ENCODE measurements at places on chromosomes 1 and 21.
A peak's percentile ranks its signal among the peaks of the same experiment; 100 is the strongest.

GRCh38 chr1:34231441-34231840 is 54.7 kb downstream of the C1orf94 start:
- DNase-seq = no peak

- no peak for DNase-seq
These were observed 3.8 kb downstream of the RNF186 start for GRCh38 chr1:19811206-19811851.

- peak; percentile 4 for DNase-seq
These were observed at the start of gene KCNK2 for GRCh38 chr1:215082532-215083382. KCNK2 (plus strand) TSS chr1:215082737; CDS start chr1:215083386, 649 bp downstream.

DNA sequence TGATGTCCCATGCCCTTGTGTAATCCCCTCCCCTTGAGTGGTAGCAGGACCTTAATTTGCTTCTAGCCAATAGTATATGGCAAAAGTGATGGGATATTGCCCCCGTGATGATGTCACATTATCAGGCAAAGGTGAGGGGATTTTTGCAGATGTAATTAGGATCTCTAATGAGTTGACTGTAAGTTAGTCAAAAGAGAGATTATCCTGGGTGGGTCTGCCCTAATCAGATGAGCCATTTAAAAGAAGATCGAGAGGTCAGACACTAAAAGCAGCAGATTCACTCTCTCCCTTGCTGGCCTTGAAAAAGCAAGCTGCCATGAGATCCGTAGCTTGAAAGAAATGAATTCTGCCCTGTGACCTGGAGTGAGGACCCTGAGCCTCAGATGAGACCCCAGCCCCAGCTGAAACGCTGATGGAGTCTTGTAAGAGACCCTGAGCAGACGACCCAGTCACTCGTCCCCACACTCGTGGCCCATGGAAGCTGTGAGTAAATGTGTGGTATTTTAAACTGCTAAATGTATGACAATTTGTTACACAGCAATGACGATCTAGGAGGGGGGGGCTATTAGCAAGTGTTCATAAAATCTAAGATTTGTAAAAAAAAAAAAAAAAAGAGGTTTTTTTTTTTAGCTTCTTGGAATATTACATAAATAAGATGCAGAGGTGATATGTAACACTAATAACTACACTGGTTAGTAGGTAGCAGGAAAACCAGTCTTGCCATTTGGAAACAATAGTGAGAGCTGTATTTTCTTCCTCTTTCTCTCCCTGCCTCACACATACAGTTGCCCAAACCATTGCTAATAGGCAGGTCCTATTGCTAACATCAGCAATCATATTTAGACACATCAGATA is 50.3 kb upstream of the TARBP1 start:
- no peak for DNase-seq

- DNase-seq = no peak
These were observed 42.9 kb downstream of the EPHB2 start for GRCh38 chr1:22753481-22753971.

GRCh38 chr1:192243721-192244120 is 73.1 kb upstream of the RGS21 start:
- no peak for DNase-seq

DNA sequence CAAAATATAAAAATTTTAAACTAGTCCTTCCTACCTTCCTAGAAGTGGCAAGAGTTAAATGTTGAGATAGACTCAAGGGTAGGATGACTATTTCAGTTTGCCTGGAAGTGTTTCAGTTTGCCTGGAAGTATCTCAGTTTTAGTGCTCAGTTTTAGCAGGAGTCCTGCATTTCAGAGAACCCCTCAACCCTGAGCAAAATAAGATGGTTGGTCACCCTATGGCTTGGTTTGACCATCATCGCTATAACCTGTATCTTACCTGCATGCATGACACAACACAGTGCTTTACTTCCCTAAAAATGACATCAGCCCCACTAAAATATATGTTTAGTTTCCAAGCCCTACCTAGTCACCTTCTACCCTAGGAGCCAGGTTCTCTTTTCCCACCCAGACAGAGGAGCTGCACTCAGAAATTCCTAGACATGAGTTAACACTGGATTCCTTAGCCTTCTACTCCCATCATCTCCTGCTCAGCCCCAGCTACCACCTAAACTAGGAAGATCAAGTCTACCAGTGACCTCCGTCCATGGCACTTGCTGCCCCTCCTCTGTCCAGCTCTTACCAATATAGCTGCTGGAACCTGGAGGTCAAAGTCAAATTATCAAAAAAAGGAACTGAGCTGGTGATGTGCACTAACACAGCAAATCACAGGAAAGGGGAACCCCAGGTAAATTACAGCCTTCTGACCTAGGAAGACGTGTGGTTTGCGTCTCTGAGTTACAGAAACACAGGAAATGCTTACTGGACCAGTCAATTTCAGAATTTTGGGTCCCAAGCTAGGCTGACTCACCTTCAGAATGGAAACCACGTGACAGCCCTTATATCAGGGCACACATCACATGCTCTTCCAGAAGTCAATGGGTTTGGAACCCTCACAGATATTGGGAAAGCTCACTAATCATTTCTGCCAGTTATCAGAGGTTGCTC is 2.2 kb upstream of the G0S2 start:
- no peak for DNase-seq

DNA sequence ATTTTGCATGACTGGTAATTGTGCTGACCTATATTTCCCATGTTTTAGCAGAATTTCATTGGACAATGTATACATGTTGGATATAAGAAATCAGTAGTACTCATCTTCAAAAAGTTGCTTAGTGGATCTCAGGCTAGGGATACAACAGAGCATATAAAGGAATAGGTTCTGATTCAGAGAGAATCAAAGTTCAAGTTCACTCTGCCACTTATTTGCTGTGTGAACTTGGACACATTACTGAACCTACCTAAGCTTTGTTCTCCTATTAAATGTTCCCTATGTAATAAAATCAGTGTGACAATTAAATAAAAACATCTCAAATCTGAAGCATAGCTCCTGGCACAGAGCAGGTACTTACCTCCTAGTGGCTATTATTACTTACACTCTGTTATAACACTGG is 9.3 kb downstream of the CD58 start:
- no peak for DNase-seq

- no peak for DNase-seq
These were observed 6.4 kb downstream of the C1orf116 start for GRCh38 chr1:207026104-207026534.

DNA sequence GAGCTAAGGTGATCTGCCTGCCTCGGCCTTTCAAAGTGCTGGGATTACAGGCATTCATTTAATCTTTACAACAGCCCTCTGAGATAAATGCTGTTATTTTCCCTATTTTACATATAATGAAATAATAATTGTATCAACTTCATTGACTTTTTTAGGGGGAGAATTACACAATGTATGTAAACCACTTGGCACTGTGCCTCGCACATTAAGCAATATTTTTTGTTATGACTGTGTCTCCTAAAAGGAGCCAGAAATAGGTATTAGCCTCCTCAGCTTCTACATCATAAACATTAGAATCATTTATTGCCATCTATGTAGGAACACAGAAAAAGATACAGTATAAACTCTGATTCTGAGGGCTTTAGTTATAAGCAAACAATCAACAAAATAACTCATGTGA is 1.1 kb upstream of the DNAJC28 start:
- DNase-seq = no peak

- DNase-seq = no peak
These were observed 26.8 kb upstream of the ABCB10 start for GRCh38 chr1:229585338-229585737.

DNA sequence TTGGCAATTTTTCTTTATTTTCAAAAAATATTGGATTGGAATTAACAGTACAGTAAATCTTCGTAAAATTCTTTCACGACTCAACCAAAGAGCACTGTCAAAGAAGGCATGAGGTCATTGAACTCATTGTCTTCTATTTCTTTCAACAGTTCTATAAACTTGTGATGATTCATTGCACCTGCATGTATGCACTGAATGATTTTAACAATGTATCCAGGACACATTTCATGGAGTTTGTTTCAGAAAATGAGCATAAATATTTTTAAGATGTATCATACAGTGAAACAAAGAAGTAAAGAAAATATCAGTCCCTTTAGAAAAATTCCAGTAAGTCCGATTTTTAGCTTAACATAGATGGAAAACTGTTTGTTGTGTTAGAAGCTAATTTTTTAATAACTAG is 33.6 kb upstream of the CD34 start:
- no peak for DNase-seq

DNA sequence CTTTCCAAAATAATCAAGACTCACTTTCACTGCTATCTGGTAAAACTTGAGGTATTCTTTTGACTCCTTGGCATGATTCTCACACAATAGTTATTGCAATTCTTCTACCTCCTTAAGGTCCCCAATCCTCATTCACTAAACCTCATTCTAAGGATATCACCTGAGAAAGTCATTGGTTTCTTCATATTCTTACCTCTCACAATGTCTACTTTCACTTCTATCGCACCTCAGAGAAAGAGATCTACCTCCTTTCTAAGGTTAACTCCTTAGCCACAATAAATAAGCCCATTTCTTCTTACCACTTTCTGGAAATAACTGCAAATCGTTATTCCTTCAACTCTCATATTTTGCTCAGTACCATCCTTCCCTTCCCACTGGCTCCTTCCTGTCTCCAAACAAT is 18.7 kb downstream of the HNRNPR start:
- no peak for DNase-seq

DNA sequence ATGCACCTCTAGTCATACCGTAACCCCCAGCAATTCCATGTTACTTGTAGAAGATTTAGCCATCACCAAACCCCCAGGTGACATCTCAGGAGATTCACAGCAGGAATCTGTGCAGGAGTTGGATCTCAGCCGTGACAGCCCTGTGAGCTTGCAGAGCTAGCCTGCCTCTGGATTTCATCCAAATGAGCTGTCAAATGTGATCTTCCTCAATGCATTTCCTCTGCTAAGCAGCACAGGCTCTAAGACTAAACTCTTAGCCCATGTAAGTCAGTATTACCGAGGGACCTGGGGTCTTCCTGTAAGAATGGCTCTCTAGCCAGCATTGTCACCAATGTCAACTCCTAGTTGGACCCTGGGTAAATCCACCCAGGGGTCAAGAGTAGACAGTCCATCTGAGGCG is 41.7 kb downstream of the UMODL1 start:
- no peak for DNase-seq

DNA sequence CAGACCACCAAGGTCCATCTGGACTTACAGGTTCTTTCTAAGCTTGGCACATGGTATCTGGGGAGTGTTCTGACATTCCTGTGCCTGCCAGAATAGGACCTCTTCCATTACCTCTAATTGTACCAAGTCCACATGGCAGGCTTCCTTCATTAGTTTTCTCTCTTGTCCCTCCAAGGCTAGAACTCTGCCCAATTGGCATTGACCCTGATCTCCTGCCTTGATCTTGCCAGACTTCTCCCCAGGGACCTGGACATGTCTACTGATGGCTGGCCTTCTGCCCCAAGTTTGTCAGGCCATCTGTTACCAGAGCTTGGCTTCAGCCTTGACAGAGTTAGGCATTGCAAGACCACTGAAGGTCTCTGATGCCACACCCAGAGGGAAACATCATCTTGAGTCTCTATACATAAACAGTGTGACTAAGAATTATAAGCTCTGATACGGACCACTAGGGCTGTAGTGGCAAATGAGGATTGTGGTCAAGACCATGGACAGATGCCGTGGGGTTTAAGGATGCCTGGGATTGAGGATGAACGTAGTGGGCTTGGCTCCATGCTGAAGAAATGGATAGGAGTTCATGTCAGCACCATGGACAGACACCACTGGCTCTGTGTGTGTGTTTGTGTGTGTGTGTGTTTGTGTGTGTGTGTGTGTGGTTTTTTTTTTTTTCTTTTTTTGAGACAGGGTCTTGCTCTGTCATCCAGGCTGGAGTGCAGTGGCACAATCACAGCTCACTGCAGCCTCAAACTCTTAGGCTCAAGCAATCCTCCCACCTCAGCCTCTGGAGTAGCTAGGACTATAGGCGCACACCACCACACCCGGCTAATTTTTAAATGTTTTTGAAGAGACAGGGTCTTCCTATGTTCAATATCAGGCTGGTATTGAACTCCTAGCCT is 19.5 kb upstream of the PSMB2 start:
- no peak for DNase-seq

DNA sequence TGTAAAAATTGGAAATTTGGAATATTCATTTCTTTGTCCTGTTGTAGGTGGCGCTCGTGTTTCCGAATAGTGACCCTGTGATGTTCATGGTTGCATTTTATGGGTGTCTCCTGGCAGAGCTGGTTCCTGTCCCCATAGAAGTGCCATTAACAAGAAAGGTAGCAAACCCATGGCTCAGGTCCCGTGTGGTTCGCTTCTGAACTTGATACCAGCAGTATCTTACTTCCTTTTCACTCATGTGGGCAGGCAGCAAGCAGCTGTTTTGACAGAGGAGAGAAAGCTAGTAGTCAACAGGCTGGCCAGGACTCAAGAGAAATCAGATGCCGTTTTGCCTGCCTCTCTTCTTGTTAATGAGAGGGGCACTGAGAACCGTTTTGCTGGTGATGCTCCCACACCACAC is 72.8 kb downstream of the S100B start:
- DNase-seq = no peak

- peak; percentile 77 for DNase-seq
These were observed 210.3 kb downstream of the SLC35F3 start for GRCh38 chr1:234114648-234115307.

DNA sequence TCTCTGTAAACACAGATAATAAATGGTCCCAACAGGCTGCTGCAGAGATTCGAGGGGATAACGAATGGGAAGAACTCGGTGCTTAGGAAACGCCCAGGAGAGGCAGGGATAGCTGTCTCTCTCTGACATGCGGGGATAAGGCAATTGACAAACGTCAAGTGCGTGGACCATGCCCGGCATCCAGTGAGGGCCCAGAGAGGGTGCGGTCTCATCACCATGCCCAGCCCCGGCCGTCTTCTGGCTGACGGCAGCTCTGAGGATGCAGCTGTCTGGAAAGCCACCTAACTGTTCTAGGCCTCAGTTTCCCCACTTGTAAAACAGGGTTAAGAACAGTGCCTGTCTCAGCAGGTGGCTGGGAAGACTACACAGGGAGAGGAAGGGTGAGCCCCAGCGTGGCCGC is 48.1 kb downstream of the ACOT7 start:
- DNase-seq = no peak

- DNase-seq = no peak
These were observed 255.5 kb downstream of the KCNJ6 start for GRCh38 chr21:37660709-37661108.

GRCh38 chr1:165011991-165012531 is 344.5 kb downstream of the LMX1A start:
- no peak for DNase-seq

GRCh38 chr1:100719490-100719889 is at the start of gene VCAM1:
VCAM1 (plus strand) TSS chr1:100719742; CDS start chr1:100719861, 119 bp downstream.
- DNase-seq = no peak

DNA sequence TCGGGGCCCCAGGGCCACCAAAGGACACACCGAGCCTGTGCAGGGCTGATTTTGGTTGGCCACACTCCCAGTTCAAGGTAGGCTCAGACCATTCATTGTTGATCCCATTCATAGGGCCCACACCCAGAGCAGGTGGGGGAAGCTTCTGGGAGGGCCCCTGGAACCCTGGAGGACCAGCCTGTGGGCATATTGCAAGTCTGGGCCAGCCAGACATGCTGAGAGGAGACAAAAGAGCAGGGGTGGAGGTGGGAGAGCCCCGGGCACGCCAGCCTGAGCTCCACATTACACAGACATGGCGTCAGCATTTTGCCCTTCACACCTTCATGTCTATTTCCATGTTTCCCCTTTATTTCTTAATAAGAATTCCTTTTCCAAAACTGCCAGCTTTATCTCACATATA is 25.7 kb downstream of the PMVK start:
- DNase-seq = no peak

Measured in NCI-H2171 treated with DMSO at 0.1 percent for 48 hours (cell line).